ENCODE measurements at places on chromosomes 11 and 22.

- no peak for DNase-seq
Observed at GRCh38 chr11:78474451-78474850, 56.8 kb upstream of the GAB2 start.

GRCh38 chr11:14117632-14118031, 155.1 kb downstream of the SPON1 start:
- no peak for DNase-seq

DNA sequence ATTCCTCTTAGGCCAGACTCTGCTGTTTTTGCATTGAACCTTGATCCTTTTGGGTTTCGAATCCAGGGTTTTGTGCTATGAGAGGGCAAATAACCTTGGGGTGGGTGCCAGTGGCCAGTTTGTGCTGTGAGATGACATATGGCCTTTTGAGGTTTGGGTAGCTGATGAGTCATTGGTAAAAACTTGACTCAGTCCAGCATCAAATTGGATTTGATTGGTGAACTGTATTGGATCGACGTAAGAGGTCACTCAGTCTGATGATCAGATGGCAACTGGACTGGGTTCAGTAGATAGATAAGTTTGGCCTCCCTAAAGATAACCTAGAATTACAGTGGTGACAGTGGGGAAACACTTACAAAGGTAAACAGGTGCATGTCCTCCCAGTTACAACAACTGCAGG, 41.0 kb upstream of the XKR3 start:
- DNase-seq, result peak; percentile 0

GRCh38 chr11:72493426-72494108, 59.2 kb upstream of the CLPB start:
- DNase-seq, result peak; percentile 46

GRCh38 chr22:44085743-44086270, 61.7 kb downstream of the PARVB start:
- peak; percentile 64 for DNase-seq

GRCh38 chr22:26430600-26430999, 1.5 kb downstream of the ASPHD2 start:
- no peak for DNase-seq

DNA sequence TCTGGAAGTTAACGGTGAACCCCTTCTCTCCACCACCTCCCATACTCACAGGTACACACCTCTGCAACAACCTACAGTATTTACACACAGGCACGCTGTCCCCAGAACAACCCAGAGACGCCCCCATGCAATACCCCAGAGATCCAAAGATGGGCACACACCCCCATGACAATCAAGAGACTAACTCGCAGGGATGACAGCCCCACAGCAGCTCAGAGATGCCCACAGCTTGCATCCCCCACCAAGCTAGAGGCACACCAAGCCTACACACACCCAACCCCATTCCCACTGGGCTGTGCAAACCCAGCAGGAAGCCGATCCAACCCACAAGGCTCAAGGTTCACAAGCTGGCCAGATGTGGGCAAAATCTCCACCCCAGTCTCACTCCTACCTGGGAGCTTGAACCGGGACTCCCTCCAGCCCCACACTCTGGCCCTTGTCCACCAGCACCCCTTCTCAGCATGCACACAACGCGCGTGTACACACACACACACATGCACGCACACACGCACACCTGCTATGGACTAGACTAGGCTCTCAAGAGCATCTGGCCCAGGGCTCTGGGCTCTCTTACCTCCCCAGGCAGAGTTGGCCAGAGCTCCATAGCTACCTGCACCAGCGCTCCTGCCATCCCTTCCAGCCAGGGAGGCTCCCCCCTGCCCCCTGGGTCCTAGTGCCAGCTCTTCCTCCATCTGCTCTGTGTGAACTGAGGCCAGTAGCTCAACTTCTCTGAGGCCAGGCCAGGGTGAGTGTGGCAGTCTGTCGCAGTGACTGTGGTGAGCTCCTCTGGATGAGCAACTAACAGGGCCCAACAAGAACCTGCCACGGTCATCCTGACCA, 11.5 kb downstream of the STARD10 start:
- DNase-seq, result no peak

Measured in fibroblast of the aortic adventitia (primary cell).